ENCODE measurements at places on chromosomes 4 and X.

GRCh38 chr4:89109841-89110540 is 1.3 kb upstream of the TIGD2 start:
- DNase-seq, result no peak

DNA sequence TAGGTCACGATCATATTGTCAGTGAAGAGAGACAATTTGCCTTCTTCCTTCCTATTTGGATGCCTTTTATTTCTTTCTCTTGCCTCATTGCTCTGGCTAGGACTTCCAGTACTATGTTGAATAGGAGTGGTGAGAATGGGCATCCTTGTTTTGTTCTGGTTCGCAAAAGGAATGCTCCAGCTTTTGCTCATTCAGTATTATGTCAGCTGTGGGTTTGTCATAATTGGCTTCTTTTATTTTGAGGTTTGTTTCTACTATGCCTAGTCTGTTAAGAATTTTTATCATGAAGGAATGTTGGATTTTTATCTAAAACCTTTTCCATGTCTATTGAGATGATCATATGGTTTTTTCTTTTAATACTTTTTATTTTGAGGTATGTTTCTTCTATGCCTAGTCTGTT is 152.3 kb upstream of the MAD2L1 start:
- DNase-seq, result no peak

- no peak for DNase-seq
Observed at GRCh38 chr4:70838204-70838603, 1.5 kb downstream of the GRSF1 start.

- no peak for DNase-seq
Observed at GRCh38 chrX:23765449-23765848, 17.5 kb upstream of the SAT1 start.

- DNase-seq, result no peak
Observed at GRCh38 chr4:88940506-88940905, 116.5 kb downstream of the FAM13A start.

DNA sequence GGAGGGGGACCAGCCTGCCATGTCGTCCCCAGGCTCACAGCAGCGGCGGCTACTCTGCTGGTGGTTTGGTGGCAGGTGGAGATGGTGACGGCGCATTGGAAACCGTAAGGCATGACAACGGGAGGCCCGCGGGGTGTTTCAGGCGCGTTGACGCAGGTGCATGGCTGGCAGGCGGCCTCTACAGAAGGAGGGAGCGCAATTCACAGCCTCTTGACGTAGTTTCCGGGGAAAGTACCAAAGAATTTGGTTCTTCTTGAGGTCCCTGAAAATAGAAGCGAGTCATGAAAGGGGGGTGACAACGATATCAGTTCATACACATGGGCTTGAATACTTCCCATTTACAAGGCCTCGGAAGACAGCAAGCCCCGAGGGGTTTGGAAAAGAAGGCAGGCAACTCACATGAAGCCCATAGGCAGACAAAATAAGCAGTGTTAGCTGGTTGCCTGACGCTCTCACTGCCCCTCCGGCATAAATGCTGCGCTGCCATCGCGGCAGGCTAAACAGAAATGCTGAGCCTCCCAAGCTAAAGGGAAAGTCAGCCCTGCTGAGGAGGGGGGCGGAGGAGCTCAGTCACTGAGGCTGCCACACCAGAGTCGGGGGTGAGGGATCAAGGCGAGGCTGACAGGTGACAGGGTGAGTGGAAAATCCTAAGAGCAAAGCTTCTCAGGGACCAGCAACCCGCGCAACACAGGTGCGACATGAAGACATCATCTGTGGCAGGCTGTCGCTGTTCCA is 52.3 kb upstream of the PDLIM3 start:
- DNase-seq, result no peak
